IPS-NIHi11 (cell line): ENCODE measurements at places on chromosomes 1 and 21.

DNA sequence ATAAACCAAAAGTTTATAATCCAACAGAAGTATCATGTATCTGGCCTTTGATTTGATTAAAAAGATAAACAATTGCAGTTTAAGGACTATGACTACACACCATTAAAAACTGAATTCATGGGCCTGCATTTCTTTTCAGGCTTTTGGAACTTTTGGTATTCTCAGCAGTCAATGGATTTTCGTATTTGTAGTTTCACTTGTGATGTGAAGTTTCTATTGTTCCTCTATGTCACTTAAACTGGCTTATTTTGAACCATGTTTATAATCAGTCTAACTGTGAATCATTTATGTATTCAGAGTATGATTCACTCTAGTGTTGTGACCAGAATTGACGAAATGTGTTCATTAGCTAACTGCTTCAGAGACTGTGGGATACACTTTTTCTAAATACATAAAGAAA, 132.9 kb downstream of the COQ8A start:
- DNase-seq: no peak

DNA sequence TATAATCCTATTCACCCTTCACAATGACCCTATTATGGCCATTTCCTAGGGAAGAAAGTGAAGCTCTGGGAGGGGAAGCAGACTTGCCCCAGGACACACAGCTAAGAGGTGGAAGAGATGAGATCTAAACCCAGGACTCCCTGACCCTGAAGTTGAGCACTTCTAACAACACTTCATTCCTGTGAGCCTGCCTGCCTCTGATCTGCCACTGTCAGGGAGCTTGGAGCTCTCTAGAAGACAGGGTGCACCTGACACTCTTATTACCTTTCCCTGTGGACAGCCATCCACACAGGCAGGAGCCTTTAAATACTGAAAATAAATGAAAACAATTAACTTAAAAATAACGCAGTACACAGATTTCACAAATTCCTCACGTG, 599 bp downstream of the MKNK1 start:
- DNase-seq: no peak

- DNase-seq: no peak
Observed at GRCh38 chr1:1205769-1206375, 520 bp downstream of the TNFRSF18 start.

GRCh38 chr1:157519451-157519850, 32.9 kb downstream of the FCRL5 start:
- DNase-seq: no peak

- DNase-seq: peak; percentile 72
Observed at GRCh38 chr1:39081271-39082009, 55.3 kb downstream of the NDUFS5 start.

DNA sequence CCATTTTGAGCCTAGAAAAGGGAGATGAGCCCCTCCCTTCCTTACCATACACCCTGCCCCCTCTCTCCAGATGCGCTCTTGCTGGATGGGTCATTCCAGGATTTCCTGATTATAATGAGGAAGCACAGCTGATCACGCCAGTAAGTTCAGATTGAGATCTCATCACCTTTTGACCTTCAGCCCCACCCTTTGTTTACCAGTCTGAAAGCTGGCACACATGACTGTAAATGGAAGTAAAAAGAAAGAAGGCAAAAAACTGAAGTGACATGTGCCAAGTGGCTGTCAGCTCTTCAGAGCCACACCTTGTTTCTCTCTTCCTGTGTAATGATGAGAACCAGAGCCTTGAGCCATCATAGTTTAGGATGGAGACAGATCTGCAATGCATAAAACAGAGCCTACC, 27.9 kb downstream of the S1PR1 start:
- no peak for DNase-seq

DNA sequence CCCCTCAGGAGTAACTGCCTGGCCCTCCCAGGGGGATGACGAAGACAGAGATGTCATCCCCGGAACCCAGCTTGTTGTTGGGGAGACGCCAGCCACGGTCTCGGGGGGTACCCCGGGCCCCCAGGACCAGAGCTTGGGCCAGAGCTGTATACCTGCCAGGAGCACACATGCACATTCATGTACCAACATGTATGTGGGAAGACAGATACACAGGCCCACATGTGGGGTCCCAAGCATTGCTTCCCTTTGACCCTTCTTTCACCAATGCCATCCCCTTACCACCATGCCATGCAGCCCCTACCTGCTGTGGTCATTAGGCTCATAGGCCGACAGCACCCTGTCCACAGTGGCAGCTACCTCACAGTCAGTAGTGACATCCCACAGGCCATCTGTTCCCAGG, 3.2 kb upstream of the RHOC start:
- DNase-seq: no peak

DNA sequence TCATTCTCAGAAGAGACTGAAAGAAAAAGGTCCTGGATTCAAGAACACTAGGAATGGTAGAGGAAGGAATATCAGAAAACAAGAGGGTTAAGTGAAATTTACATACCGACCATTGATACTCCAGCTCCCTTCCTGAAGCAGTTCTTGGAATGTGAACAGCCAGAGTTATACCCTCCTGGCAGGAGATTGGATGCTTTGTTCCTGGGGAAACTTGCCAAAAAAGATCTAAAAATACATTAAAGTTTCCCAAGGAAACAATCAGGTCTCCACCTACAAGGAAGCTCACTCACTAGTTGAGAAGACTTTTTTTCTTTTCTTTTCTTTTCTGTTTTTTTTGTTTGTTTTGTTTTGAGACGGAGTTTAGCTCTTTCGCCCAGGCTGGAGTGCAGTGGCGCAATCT, 91.1 kb downstream of the HLX start:
- DNase-seq: no peak

DNA sequence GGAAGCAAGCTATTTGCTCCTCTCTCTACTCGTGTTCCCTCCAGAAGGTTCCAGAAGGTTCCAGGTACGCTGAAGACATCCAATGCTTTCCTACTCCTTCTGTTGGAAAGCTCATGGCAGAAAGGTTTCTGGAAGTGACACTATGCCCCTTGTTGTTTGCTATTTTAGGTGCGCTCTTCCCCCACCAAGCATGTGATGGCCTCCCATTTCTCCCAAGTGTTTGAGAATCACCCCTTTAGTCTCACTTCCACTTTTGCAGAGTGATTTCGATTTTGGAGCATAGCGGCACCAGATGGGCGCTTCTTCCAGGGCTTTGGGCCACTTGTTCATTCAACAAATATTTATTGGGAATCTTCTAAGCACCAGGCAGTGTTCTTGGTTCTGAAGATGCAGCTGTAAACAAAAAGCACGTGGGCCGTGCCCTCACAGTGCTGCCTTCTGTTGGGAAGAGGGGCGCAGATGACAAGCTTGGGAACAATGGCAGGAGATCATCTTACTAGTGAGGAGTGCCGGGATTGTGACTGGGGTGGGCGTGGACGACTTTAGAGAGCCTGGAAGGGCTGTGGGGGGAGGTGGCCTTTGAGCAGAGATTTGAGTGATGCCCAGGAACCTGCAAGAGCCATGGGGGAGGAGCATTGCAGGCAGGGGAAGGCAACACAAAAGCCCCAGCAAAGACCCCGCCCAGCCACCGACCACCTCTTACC, 43.0 kb upstream of the TARDBP start:
- peak; percentile 67 for DNase-seq

DNA sequence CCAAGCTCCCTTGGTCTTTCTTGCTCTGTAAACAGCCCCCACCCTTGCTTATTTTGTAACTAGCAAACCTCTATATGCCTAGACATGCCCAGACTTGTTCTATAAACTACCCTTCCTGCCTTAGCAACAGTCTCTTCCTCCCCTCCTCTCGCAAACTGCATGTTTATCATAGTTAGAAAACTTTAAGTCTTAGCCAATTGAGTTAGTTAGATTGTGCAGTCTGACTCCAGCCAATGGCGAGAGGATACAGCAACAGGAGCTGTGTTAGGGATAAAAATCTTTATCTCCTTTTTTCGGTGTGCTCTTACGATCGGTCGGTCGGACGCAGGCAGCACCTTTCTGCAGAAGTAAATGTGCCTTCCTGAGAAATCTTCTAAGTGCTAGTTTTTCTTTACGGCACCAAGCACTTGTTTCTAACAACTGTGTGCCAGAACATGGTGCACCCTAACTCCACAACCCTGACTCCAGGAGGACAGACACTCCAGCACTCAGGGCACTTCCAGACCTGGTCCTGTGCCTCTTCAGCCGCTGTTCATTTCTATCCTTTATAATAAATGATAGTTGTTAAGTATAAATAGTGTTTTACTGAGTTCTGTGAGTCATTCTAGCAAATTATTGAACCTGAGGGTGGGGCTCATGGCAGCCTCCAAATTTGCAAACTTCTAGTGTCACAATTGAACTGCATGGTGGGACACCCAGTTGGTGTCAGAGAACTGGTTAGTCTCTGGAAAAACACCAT, 25.7 kb upstream of the GNG4 start:
- DNase-seq: no peak

DNA sequence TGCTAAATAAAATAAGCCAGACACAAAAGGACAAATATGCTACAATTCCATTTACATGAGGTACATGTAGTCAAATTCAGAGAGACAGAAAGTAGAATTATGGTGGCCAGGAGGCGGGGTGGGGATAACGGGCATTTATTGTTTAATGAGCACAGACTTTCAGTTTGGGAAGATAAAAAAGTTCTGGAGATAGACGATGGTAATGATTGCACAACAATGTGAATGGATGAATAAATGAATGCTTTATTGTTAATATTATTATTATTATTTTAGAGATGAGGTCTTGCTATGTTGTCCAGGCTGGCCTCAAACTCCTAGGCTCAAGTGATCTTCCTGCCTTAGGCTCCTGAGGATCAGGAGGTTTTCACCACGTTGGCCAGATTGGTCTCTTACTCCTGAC, 122.0 kb downstream of the LHX4 start:
- no peak for DNase-seq

GRCh38 chr21:25307489-25307888, 299.8 kb downstream of the MRPL39 start:
- DNase-seq: no peak

GRCh38 chr1:241622669-241623068, 17.5 kb downstream of the CHML start:
- no peak for DNase-seq

GRCh38 chr1:223844787-223845036, 1.0 kb downstream of the TP53BP2 start:
- DNase-seq: no peak
